HEK293T (cell line): ENCODE measurements at places on chromosomes 5 and 9.

- no peak for DNase-seq
Measured at GRCh38 chr5:997001-997474, 11.6 kb upstream of the NKD2 start.

DNA sequence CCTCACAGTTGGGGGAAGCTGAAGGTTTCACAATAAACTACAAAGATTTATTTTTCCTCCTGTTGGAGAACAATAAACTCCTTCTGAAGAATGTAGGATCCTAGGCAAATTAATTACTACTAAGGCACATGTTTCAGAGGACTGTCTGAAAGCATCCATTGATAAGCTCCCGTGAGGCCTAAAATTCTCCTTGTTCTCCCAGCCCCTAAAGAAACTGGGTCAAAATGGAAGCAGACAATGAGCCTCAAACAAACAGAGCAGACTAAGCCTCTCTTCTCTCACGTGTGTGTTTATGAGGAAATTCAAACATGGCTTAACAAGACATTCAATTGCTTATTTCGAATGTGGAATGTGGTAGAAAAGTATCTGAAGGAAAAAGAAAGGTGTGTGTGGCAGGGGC is 249.0 kb downstream of the GLIS3 start:
- no peak for DNase-seq

- no peak for DNase-seq
Measured at GRCh38 chr9:70567511-70567910, 153.1 kb upstream of the KLF9 start.

GRCh38 chr9:133105461-133105770 is 15.6 kb downstream of the RALGDS start:
- DNase-seq, result no peak

- no peak for DNase-seq
Measured at GRCh38 chr9:109010746-109011145, 2.6 kb downstream of the CTNNAL1 start.

DNA sequence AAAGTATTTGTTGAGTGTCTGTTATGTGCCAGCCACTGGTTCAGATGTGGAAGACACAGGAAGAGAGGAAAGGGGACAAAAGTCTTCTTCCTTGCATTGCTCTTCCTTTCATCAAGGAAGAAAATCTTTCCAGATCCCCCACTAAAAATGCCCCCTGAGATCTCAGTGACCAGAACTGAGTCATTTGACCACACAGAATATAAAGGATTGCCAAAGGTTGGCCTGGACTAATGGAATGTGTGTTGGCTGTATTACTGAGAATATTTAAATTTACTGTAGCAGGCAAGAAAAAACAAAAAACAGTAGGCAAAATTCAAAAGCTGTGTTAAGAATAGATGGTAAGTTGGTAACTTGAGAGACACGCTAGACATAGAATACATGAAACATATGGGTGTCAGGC is 10.0 kb upstream of the SEPTIN8 start:
- no peak for DNase-seq

- no peak for DNase-seq
Measured at GRCh38 chr5:179196405-179197079, 136.4 kb downstream of the ZNF354C start.

- DNase-seq, result no peak
Measured at GRCh38 chr5:114857941-114858551, 311.7 kb downstream of the TRIM36 start.

DNA sequence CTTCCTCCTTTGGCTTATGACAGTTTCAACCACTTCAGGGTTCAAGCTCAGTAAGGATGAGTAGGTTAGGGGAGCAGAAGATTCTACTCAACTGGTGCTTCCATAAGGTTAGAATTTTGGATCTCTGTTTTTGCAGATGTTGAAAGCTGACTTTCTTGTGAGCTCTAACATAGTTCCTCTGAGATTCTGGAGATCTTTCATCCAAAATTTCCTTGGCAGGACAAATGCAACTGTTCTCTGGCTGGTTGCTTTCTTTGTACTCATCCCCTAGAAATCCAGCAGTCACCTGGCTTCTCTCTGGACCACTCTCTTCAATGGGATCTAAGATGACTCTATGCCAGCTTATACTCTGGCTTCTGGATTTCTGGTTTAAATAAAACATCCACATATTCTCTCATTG is 189.6 kb downstream of the ESM1 start:
- DNase-seq, result no peak
